ENCODE measurements at places on chromosomes 5 and 9. TPM values are rescaled to one million over a fixed set of nuclear protein-coding genes. Genes with fewer than 3 reads are reported as not detected.
A peak's percentile ranks its signal among the peaks of the same experiment; 100 is the strongest.

TRIM14 gene
- 3.1 TPM for total RNA-seq

DNA sequence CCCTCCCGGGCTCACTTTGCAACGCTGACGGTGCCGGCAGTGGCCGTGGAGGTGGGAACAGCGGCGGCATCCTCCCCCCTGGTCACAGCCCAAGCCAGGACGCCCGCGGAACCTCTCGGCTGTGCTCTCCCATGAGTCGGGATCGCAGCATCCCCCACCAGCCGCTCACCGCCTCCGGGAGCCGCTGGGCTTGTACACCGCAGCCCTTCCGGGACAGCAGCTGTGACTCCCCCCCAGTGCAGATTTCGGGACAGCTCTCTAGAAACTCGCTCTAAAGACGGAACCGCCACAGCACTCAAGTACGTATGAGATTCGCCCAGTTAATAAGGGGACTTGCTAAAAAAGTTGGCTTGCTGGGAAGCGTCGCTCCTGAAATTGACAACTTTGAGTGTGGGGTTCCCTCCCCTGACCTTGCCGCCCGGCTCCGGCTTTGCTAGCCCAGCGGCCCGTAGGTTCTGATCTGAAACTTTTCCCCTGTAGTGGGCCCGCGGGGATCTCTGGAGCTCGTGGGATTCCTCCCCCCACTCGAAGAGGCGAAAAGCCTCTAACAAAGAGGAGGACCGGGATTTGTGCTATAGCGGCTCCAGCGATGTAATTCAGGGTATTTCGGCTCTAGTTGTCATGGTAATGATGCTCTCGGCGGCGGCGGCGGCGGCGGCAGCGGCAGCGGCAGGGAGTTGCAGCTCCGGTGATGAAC is 572 bp downstream of the NR4A3 start:
- H3K27me3 ChIP-seq: peaks cover 49% of the 10 kb centered on the region
- no peaks in the 10 kb centered on the region for H3K36me3 ChIP-seq
- H3K27ac ChIP-seq: peak overlapping the region; percentile 99
- H3K4me1 ChIP-seq: peaks cover 31% of the 10 kb centered on the region

DOCK2 gene
- not detected for total RNA-seq

ASPN gene
- total RNA-seq: not detected

DNA sequence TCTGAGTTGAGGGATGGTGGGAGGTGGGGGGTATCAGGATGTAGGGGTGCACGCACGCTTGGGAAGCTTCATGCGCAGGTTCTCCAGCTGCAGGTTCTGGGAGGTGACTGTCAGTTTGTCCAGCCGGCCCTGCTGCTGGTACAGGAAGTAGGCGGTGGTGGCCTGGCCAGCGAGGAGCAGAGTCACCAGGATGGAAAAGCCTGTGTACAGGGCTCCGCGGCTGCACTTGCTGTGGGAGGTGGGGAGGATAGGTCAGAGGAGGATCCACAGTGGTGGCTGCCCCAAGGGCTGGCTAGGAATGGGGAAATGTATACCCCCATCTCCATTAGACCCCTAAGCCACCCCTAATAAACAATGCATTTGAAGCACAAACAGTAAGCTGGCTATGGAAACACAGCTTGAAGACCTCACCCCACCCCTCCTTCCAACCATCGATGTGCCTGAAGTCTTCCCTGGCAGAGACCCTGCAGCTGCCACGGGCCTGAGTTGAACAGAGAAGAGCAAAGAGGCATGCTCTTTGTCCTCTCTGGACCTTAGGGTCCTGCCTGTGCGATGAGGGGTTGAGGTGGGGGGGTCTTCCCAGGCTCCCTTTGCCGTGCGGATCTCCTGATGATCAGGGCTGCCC is 5.5 kb downstream of the CD74 start:
- H3K36me3 ChIP-seq: peaks cover 3% of the 10 kb centered on the region
- H3K4me3 ChIP-seq: no peak overlapping the region
- peaks cover 10% of the 10 kb centered on the region for H3K4me1 ChIP-seq
- H3K27ac ChIP-seq: no peak overlapping the region

GRCh38 chr5:21684992-21685391 is 1168.2 kb downstream of the CDH12 start:
- H3K27ac ChIP-seq: no peak overlapping the region
- no peak for DNase-seq
- H3K36me3 ChIP-seq: no peaks in the 10 kb centered on the region
- no peaks in the 10 kb centered on the region for H3K27me3 ChIP-seq

- DNase-seq: no peak
- no peak overlapping the region for H3K27ac ChIP-seq
- no peak overlapping the region for H3K4me3 ChIP-seq
- no peaks in the 10 kb centered on the region for H3K4me1 ChIP-seq
Measured at GRCh38 chr9:134655586-134656333, 14.2 kb downstream of the COL5A1 start.

DNA sequence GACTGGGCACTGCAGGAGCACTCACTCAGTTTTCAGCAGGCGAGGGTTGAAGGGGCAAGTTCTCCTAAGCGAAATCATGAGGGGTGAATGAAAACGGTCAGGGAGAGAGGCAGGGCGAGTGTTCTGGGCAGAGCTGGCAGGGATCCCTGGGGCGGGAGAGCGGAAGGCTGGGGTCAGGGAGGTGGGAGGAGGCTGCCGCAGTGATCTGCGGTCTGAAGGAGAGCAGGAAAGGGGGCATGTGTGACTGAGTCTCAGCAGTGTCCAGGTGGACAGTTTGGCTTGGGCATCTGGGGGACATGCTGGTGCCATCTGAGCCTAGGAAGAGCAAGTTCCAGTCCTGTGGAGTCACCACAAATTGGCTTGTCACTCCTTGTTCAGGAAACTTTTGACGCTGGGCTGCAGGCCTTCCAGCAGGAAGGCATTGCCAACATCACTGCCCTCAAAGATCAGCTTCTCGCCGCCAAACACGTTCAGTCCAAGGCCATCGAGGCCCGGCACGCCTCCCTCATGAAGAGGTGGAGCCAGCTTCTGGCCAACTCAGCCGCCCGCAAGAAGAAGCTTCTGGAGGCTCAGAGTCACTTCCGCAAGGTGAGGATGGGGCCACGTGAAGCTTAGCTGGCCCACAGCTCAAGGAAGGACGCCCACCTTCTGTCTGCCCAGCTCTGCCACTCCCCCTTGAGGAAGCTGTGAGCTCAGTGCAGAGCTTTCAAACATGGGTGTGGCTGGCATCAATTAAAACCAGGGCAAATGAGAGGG is 31.1 kb downstream of the DYNC2I2 start:
- peaks cover 33% of the 10 kb centered on the region for H3K36me3 ChIP-seq
- DNase-seq: no peak
- peak overlapping the region; percentile 58 for H3K27ac ChIP-seq
- no peaks in the 10 kb centered on the region for H3K4me1 ChIP-seq

- no peak overlapping the region for H3K4me3 ChIP-seq
- no peak for DNase-seq
- peaks cover 3% of the 10 kb centered on the region for H3K4me1 ChIP-seq
- no peaks in the 10 kb centered on the region for H3K27me3 ChIP-seq
- H3K36me3 ChIP-seq: no peaks in the 10 kb centered on the region
Measured at GRCh38 chr9:28120184-28120583, 546.9 kb upstream of the C9orf72 start.

ARID3C gene
- total RNA-seq: 12.0 TPM

DNA sequence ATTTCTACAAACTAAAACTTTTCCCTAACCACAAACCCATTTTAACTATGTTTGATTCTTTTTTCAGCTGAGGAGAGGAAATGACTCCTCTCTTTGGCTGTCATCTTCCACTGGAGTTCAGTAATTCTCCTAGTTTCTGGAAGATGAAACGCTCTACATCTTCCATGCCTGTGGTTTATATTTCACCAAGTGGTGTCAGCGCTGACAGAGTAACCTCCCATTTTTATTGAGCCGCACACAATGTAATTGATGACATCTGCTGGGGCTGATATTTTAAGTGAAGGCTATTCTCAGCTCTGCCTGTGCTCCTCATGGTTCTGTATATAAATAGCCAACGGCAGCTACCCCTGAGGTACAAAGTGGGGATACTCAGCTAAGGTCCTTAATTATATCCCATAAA is 234.6 kb downstream of the SPOCK1 start:
- H3K27me3 ChIP-seq: peaks cover 3% of the 10 kb centered on the region
- no peak overlapping the region for H3K4me3 ChIP-seq
- H3K27ac ChIP-seq: no peak overlapping the region
- no peaks in the 10 kb centered on the region for H3K36me3 ChIP-seq

DNA sequence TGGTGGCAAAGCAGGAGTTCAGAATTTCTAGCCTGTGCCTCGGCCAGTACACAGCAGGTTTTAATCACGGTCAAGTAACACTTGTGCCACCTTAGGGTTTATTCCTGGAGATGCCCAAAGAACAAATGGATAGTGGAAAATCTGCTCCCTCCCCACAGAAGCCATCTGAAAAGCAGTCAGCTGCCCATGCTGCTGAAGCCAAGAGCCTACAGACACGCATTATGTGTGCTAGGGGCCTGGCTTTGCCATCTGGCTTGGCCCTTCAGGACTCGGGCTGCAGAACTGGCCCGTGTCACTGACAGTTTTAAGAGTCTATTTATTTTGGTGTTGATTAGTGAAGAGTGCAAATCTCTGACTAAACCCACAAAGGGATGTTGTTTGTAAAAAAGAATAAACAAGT is 11.1 kb downstream of the ARSB start:
- H3K4me1 ChIP-seq: peaks cover 18% of the 10 kb centered on the region
- no peaks in the 10 kb centered on the region for H3K36me3 ChIP-seq
- no peaks in the 10 kb centered on the region for H3K27me3 ChIP-seq
- no peak for DNase-seq
- H3K27ac ChIP-seq: no peak overlapping the region
- no peak overlapping the region for H3K4me3 ChIP-seq
